ENCODE measurements at places on chromosomes 6 and 20.

DNA sequence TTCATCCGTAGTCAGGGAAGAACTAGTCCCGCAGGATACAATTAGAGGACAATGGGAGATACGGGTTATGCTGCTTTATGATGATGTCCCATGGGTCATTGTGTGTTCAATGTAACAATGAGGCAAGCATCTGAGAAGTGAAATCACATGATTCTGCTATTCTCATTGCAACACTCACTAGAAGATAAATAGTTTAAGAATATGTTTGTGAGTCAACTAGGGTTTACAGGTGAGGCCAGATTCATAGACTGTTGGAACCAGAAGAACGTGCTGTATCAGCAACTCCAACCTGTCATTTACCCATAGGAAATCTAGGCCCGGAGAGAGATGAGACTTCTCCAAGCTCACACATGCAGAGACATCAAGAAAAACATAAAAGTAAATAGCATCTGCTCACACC, 80.8 kb downstream of the SCML4 start:
- no peak for DNase-seq

- DNase-seq, result no peak
Measured at GRCh38 chr6:158939255-158940159, 60.5 kb downstream of the RSPH3 start.

GRCh38 chr6:157024745-157025144, 247.6 kb downstream of the ARID1B start:
- DNase-seq, result no peak

DNA sequence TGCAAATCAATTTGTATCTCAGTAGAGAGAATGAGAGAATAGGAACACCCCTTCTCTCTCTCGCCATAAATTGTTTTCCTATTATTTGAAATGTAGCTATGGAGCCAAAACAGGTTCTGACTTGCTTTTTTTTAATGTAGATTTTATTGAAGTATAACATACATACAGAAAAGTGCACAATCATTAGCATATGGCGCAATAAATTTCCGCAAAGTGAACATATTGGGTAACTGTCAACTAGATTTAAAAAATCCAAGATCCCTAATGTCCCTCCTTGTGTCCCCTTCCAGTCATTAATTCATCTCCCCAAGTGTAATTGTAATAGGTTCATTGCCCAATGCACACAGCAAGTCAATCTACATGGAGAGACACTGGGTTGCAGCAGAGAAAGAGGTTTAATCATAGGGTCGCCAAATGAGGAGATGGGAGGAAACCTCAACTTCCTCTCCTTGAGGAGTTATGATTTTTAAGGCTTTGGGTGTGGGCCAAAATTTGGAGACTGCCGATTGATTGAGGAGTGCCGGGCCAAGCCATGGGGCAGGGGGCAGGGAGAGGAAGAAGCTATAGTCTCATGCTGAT, 43.3 kb upstream of the TGM3 start:
- DNase-seq, result no peak

DNA sequence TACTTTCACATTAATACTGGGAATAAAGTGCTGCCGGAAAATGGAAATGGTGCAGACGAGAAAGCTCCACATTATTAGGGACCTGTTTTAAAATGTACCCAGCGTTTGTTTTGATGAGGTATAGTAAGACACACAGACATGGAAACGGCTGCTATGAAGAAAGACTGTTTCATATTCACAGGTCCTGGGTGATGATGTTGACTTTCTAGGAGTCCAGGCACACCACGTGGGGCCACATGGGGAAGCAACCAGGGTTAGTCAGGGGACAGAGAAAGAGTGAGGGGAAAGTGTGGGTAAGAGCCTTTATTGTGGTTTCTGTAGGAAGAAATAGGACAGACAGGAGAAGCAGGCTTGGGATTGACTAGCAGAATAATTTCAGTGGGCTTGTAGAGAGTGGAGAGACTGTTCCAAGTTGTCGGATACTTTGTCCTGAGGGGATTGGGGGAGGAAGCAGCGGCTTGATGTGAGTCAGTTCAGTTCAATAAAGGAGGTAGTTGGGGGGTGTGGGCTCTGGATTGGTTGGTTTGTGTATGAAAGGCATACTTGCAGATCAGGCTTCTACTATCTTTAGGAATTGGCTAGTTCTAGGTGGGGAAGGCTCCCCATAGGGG, 112.0 kb upstream of the MCHR2 start:
- no peak for DNase-seq

- no peak for DNase-seq
Measured at GRCh38 chr20:3406481-3407039, 909 bp downstream of the DNAAF9 start.

GRCh38 chr20:8764344-8764962, 304.4 kb upstream of the PLCB4 start:
- no peak for DNase-seq

GRCh38 chr20:63980317-63980805, 571 bp upstream of the PRPF6 start:
- DNase-seq, result no peak
